Stimulated activated CD8-positive, alpha-beta memory T cell treated with anti-CD3 and anti-CD28 coated beads, Interleukin-2, amount 100 ng/mL, for 1 hour (primary cell): ENCODE measurements at places on chromosomes 12 and 14.

GRCh38 chr14:95106971-95107370 lies 50.4 kb downstream of the DICER1 start:
- no peak for DNase-seq

DNA sequence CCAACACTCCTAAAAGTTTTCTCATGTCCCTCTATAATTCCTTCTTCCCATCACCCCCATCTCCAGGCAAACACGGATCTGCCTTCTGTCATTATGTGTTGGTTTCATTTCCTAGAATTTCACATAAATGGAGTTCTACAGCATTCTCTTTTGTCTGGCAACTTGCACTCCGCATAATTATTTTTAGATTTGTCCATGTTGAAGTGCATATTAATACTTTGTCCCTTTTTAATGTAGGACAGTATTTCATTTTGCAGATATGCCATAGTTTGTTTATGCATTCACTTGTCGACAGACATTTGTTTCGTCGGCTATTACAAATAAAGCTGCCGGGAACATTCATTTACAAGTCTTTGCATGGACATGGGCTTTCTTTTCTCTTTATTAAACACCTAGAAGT lies 150.0 kb downstream of the CRADD start:
- no peak for DNase-seq

- DNase-seq, result no peak
These were observed 619 bp upstream of the NTN4 start for GRCh38 chr12:95790917-95791849.

DNA sequence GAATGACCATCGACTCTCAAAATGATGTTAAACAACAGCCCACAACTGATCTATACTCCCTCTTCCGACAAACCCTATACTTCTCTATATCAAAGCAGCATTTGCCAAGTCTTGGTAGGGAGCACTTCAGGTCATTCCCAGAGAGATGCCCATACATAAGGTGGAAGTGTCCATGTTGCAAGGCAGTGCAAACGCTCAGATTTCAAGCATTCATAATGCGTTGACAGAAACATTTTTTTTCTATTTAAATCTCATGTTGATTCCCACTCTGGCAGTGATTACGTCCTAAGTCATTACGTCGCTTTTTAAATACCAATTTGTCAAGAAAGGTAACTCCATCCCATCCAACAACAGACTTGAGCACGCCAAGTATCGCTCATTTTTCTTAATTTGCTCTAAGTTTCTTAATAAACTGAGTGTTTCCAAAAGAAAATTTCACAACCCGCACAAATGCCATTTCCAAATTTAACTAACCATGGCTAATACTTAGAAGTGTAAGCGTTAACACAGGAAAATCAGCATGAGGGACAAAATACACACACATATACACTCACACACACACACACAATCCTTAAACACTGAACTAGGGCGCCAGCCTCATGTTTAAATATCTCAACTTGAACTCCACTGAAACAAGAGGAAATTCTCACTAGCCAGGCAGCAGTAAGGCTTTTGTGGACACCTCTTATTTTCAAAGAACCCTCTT lies 1.1 kb downstream of the GXYLT1 start:
- no peak for DNase-seq

DNA sequence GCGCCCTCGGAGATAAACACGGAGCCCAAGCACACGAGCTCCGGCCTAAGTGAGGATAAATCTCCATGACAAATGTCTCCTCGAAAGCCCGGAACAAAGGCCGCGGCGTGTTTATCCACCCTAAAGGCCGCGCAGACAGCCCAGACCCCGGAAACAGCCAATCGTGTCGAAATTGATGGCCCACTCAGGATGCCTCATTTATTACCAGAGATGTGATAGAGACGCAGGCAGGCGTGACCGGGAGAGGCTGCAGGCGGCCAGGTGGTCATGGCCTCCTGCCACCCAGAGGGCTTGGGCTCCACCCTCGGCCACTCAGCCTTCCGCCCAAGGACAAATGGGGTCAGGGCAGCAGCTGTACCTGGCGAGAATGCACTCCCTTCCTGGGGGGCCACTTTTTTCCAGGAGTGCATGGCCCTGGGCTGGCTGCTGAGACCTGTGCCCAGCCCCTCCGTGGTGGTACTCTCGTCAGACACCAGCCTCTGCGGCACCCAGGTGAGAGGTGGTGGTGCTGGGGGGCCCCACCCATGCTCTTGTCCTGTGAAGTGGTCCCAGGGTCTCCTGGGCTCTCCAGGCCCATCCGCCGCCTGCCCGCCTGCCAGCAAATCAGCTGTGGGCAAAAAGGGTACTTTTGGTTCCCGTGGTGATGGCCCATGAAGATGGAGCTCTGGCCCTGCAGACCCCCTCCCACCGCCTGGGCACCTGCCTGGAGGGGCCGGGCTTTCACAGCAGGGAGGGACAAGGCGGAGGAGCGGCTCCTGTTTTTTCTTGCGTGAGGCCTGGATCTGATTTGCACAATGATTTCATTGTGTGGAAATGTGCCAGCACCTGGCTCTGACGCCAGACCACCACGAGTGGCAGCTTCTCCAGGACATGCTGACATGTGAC lies 211.5 kb upstream of the C14orf180 start:
- DNase-seq, result no peak

DNA sequence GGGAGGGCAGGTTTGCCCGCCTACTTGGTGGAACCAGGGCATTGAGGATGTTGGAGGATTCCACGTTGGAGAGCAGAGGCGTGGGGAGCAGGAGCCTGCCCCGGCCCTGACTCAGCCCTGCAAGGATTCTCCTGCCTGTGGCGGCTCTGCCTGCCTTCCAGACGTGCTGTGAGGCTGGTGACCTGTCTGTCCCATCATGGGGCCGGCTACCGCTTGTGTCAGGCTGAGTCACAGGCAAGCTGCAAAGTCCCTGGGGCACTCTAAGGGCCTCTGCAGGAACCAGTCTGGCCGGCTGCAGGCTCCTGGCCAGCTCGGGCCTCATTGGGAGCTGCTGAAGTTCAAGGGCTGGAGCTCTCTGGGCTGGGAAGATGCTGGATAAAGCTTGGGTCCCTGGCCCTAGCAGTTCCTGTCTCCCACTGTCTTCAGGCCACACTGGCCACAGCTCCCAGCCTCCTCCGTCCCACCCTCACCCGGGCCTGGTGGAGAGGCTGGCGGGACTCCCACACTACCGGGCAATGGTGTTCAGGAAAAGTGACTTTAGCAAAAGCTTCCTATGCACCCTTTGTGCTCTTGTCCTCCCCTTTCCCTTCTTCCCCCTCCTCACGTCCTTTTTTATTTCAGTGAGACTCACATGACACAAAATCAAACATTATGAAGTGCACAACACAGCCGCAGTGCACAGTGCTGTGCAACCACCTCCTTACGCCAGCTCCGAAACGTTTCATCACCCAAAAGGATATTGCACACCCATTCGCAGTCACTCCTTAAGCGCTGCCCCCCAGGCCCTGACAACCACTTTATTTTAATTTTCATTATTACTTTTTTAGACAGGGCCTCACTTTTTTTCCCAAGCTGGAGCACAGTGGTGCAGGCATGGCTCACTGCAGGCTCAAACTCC lies 22.0 kb upstream of the ULK1 start:
- no peak for DNase-seq

DNA sequence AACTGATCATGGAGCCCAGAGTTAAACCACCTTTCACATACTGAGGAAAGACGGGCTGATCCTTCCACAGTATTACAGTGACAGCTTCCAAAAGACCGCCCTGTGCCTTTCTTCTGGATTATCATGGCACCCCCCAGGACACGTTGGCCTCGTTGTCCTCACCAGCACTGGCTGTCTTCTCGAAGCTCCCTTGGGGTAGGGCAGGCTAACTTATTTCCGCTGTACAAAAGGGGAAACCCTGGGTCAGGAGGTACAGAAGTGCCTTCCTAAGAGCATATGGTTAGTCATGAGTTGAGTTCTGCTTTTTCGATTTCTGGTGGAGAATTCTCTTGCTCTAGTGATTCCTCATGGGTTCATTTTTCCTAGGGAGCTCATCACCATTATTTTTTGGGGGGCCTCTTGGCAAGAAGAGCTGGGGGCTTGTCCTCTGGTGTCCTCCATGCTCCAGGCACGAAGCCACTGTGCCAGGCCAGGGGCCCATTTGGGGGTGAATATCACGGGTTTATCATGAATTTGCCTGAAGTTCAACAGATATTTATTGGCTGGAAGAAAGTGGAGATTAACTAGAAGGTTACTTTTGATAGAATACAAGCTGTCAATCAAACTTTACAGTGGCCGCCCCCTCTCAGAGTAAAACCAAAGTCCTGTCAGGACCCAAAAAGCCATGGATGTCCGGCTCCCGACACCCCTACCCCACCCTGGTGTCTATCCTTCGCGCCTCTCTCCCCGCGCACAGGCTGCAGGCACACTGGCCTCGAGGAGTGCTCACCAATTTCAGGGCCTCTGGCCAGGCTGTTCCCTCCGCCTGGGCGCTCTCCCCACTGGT lies 8.8 kb upstream of the TRAF3 start:
- no peak for DNase-seq

- DNase-seq, result no peak
These were observed 14.5 kb upstream of the TFCP2 start for GRCh38 chr12:51187370-51187987.

DNA sequence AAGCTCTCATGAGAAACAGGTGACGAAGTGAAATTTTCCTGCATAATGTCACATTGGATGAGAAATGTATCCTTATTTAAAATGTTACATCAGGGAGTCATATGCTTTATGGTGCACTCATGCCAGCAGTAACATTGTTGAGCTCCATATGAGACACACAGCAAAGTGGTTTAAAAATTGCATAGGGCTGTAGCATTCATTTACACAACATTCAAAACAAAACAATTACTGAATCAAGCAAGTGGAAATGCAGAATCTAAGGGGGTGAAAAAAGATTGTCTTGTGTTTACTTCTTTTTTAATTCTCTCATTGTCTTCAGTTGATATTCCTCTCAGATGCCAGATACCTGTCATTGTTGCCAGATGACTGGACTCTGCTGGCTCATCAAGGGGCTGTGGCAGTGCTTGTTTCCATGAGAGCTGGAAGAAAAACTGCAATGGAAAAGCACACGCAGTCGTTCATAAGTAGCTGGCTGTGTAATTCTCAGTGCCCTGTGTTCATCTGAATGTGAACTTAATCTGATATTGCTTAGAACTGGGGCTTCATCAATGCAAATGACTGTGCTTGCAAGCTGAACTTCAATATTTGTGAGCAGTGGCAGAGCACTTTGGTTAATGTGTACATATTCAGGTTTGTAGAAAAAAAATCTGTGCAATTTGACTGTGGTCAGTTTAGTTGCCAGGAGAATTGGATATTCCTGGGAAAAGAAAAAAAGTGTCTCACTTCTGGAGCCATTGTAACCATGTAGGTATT lies 305.6 kb downstream of the RAD51B start:
- DNase-seq, result no peak

DNA sequence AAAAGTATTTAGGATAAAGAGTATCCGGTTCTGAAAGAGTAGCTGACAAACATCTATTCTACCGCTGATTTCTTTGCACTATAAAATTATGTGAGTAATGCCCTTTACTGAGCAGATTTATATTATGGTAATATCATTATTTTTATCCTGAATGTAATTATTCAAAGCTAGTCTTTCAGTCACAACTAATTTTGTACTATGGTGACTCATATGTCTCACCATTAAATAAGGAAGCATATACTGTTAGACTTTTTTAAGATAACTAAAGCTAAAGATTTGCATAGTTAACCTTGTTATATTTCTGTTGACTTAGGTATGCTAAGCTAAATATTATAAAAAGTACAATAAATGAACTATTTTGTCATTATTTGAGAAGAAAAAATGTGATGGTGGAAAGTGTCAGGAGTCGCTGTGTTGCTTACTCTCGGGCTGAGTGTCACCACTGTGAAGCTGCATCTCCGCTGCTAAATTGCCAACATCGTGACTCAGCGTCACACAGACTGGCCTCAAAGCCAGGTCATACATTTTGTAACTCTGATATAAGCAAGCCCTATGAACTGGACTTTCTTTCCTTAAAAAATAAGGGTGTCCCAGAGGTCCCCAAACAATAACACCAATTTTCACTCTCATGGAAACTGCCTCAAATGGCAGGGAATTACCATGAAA lies 69.1 kb upstream of the SSTR1 start:
- no peak for DNase-seq

GRCh38 chr12:76782526-76782925 lies 18.6 kb downstream of the ZDHHC17 start:
- DNase-seq, result no peak

GRCh38 chr14:31243860-31244259 lies 36.3 kb upstream of the HECTD1 start:
- no peak for DNase-seq

GRCh38 chr12:45182511-45182910 lies 33.4 kb upstream of the ANO6 start:
- no peak for DNase-seq

GRCh38 chr14:66015071-66015780 lies 470.9 kb upstream of the CCDC196 start:
- DNase-seq, result no peak

DNA sequence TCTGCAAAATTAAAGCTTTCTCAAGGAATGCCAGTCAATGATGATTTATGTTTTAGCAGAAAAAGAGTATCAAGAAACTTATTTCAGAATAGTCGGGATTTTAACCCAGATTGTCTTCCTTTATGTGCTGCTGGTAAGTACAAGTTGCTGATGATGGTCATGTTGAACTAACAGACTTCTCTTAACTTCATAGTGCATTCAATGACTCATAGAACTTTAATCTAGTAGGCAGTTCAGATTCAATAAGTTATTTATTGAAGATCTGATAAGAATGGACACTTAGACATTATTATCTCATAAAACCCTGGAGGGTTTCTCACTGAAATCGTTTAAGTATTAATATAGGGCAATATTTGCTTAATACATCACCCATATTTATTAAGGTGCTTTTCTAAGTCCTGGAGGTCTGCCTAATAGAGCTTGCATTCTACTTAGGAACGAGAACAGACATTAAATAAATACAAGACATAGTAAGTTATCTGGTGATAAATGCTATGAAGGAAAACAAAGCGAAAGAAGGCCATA lies 33.8 kb downstream of the TOGARAM1 start:
- no peak for DNase-seq

- DNase-seq, result no peak
These were observed 450 bp downstream of the DDN start for GRCh38 chr12:48998497-48999353.

DNA sequence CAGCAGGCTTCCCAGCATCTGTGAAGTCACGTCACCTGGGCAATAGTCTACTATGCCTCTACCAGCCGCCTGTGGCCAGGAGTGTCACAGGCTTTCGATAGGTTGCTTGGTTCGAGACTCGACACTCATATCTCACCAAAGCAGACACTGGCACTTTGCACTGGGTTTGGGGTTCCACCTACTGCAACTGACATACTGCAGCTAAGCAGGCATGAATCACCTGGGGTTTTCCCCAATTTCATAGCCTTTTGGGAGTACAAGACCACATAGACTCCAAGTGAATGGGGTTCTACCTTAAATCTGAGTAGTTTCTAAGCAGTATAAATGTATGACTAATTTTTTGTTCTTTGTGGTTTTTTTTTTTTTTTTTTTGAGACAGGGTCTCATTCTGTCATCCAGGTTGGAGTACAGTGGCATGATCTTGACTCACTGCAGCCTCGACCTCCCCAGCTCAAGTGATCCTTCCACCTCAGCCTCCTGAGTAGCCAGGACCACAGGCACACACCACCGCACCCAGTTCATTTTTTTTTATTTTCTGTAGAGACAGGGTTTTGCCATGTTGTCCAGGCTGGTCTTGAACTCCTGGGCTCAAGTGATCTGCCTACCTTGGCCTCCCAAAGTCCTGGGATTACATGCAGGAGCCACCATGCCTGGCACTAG lies 32.1 kb downstream of the DMAC2L start:
- no peak for DNase-seq
